Activated naive CD8-positive, alpha-beta T cell treated with anti-CD3 and anti-CD28 coated beads for 36 hours (primary cell): ENCODE measurements at places on chromosomes 5 and 9.
A peak's percentile ranks its signal among the peaks of the same experiment; 100 is the strongest.

DNA sequence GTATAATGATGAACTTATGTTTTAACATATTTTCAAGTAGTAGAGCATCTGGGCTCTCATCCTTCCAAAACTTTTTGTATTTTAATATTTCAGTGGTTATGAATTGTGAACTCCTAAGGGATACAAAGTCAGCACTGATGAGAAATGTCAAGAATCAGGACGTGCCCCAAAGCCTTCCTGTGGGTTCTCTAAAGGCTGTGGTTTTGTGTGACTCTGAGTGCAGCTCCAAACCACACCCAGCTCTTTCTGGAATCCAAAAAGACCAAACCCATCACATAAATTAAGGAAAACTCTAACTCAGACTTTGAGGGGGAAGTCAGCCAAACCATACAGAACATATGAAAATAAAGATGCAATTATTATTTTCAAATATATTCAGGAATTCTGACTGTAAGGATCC lies 40.8 kb upstream of the SMU1 start:
- H3K27ac ChIP-seq: peak overlapping the region; percentile 20
- H3K4me1 ChIP-seq: peaks cover 17% of the 10 kb centered on the region
- peaks cover 24% of the 10 kb centered on the region for H3K36me3 ChIP-seq
- no peak for DNase-seq

- DNase-seq: no peak
- H3K27me3 ChIP-seq: peaks cover 37% of the 10 kb centered on the region
- no peak overlapping the region for H3K27ac ChIP-seq
- H3K4me3 ChIP-seq: no peak overlapping the region
- H3K36me3 ChIP-seq: peaks cover 5% of the 10 kb centered on the region
- H3K4me1 ChIP-seq: no peaks in the 10 kb centered on the region
These were observed 367 bp downstream of the PCDHB4 start for GRCh38 chr5:141121985-141122384.

DNA sequence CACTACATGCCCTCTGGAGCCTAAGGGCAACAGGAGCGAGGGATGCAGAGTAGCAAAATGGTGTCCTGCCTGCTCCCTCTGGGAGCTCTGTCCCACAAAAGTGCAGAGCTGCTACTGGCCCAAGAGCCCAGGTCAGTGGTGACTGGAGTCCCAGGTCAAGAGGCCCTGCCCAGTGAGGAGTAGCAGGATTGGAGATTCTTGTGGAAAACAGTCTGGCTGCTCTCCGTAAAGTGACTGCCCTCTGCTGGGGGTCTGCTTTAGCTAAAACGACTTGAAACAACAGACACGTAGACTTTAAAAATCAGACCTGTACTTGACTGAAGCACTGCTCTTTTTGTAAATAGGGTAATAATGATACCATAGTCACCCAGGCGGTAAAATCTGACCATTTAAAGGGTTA lies 917.0 kb downstream of the MAT2B start:
- H3K27ac ChIP-seq: no peak overlapping the region
- no peaks in the 10 kb centered on the region for H3K36me3 ChIP-seq
- no peaks in the 10 kb centered on the region for H3K4me1 ChIP-seq
- no peak overlapping the region for H3K4me3 ChIP-seq
- no peaks in the 10 kb centered on the region for H3K27me3 ChIP-seq

DNA sequence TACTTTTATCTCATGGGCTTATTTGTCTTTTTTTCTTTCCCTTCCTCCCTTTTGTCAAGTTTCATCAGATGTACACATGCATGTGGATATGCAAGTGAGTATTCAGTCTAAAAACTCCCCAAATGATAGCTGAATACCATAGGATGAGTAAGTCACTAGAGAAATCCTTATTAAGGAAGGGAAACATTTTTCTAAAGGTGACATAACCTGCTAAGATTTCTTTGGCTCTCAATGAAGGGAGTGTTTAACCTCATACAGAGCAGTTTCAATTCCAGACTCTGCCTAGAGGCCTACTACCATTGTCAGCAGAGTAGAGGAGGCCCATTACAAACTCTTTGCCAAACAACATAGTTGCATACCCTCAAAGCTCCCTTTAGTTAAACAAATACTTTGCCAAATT lies 192.4 kb downstream of the ARHGEF28 start:
- no peaks in the 10 kb centered on the region for H3K4me1 ChIP-seq
- DNase-seq: no peak
- H3K27ac ChIP-seq: no peak overlapping the region
- H3K4me3 ChIP-seq: no peak overlapping the region
- no peaks in the 10 kb centered on the region for H3K36me3 ChIP-seq

- H3K4me1 ChIP-seq: no peaks in the 10 kb centered on the region
- no peak for DNase-seq
- H3K4me3 ChIP-seq: no peak overlapping the region
- no peak overlapping the region for H3K27ac ChIP-seq
- no peaks in the 10 kb centered on the region for H3K36me3 ChIP-seq
- peaks cover 23% of the 10 kb centered on the region for H3K27me3 ChIP-seq
These were observed 10.3 kb upstream of the RANBP3L start for GRCh38 chr5:36311956-36312355.

DNA sequence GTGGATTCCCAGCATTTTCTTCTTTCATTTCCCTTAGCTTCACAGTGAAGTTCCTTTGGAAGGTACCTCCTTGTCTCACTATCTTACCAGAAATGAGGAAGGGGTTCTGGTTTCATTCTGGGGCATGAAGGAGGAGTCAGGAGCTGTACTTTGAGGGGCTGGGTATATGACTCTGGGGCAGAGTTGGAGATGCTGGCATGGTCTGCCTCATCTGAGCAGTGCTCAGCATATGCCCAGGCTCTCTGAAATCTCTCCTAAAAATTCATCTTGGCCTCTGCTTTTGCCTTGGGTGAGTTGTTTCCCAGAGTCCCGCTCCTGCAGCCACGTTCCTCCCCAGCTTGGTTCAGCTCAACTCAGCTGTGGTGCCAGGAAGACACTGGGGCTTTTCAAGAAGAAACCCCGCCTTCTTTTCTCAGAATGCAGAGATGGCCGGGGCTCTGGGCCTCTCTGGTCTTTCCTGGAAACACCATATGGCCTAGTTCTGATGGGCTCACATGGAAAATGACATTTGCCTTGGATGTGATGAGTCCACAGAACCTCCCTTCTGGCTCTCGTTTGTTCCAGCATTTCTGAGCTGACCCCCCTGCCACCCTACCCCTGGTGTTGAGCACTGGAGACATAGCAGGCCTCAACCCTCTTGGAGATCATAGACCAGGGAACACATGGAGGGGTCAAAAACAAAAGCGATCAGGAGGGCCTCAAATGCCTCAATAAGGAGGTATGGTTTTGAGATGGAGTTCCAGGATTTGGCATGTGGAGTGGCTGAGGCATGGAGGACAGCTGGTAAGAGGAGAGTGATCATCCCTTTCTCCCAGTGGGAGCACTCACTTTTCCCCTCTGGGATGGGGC lies 12.0 kb upstream of the TGFBR1 start:
- H3K36me3 ChIP-seq: peaks cover 3% of the 10 kb centered on the region
- peaks cover 4% of the 10 kb centered on the region for H3K27me3 ChIP-seq
- peak overlapping the region; percentile 95 for H3K27ac ChIP-seq
- H3K4me1 ChIP-seq: peaks cover 24% of the 10 kb centered on the region

DNA sequence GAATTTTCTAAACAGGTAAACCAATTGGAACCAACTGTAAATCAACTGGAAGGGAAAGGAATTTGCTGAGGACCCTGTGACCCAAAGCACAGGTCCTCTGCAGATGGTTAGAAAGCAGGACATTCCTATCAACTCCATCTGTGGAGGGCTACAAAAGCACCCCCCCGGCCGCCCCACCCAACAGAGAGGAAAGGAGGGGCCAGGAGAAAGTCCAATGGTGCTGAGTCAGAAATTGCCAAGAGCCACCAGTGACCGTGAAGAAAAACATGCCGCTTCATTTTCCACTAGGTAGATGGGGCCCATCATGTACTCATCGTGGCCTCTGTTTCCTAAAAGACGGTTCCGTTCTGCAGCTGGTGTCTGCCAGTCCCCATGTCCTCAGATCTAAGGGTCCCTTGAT lies 66.3 kb downstream of the RAPGEF1 start:
- no peak overlapping the region for H3K4me3 ChIP-seq
- no peaks in the 10 kb centered on the region for H3K27me3 ChIP-seq
- DNase-seq: no peak
- peaks cover 80% of the 10 kb centered on the region for H3K4me1 ChIP-seq

DNA sequence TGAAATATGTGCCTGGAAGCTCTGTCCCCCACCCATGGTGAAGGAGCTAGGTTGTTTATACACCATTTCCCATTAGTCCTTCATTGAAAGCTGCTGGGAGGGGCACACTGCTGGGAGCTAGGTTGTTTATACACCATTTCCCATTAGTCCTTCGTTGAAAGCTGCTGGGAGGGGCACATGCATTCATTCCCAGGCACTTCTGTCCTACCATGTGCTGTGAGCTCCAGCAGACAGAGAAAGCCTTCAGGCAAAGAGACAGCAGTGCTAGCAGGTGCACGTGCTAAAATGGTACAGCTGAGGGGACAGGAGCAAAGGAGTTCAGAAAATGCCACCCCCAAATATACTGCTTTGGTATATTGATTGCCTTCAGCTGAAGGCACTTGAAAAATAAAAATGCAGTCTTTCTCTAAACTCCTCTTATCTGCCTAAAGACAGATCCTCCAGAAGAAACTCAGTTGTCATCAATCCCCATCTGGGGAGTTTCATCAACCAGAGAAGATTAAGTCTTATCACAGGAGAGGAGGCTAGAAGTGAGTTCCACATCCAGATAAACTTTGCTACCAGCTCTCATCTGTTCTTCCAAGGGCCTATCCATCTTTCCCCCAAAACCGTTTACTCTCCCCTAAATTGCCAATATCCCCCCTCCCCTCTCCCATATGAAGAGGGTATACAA lies 27.7 kb upstream of the DAPK1 start:
- H3K4me1 ChIP-seq: peaks cover under 1% of the 10 kb centered on the region
- DNase-seq: no peak
- H3K27ac ChIP-seq: no peak overlapping the region
- no peak overlapping the region for H3K4me3 ChIP-seq
- no peaks in the 10 kb centered on the region for H3K36me3 ChIP-seq

DNA sequence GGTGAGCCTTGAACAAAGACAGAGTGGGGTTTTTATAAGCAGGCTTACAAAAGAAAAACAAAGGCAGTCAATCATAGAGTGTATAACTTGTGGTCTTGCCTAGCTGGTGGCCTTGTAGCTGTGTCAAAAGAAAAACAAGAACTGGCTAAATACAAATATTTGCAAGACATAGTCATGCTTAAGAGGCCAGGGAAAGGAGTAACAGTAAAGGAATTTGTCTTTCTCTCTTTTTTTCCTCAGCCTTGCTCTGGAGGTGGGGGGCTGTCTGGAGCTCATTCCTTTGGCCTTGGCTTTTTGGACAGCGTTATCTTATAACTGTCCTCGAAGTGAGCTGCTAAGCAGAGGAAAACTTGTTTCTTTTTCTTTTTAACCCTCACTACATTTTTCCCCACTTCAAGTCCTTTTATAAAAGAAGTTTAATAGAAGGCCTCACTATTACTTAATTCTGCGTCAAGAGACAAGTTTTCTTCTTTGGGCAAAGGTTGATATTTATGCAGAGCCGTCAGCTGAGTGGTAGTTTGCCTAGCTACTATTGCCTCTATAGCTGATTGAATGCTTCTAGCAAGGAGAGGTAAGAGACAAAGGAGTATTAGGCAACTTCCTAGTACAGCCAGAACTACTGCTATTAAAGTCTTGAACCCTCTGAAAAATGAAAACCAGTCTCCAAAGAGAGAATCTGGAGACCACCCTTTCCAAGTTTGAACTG lies 14.3 kb downstream of the CEL start:
- H3K4me3 ChIP-seq: no peak overlapping the region
- H3K4me1 ChIP-seq: no peaks in the 10 kb centered on the region
- H3K36me3 ChIP-seq: peaks cover 1% of the 10 kb centered on the region

DNA sequence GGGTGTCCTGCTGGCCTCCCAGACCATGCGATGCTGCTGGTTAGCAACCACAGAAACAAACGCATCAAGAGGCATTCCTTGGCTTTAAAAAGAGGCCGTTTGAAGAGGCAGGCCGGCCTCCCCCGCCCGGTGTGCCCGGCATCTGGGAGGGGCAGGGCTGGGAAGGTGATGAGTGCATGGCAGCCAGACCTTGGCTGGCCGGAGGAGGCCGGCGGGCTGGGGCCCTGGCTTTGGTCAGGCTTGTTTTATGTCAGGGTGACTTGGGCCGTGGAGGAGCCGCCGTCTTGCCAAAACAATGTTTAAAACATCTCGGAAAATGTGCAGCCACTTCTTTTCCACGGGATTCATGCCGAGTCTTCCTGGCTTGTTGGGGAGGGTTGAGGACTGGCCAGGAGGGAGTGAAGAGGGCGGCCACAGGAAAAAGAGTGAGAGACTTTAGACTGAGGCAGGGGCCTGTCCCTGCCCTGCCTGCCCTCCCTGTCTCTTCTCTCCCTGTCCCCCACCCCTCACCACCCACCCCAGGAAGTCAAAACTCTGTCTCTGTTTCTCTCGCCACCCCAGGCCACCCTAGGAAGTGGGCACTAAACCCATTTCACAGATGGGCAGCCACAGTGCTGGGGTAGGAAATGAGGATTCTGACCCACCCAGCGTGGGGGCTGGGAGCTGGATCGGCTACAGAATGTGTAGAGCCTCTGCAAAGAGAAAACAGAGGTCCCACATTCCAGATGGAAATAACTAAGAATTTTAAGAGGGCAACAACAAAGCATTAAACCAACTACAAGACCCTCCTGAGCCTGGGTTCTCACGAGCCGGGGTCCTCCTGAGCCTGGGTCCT lies 143.0 kb downstream of the RXRA start:
- H3K36me3 ChIP-seq: no peaks in the 10 kb centered on the region
- no peaks in the 10 kb centered on the region for H3K27me3 ChIP-seq
- H3K4me1 ChIP-seq: no peaks in the 10 kb centered on the region
- H3K27ac ChIP-seq: no peak overlapping the region

- no peak overlapping the region for H3K4me3 ChIP-seq
- no peaks in the 10 kb centered on the region for H3K4me1 ChIP-seq
- H3K27me3 ChIP-seq: no peaks in the 10 kb centered on the region
- H3K27ac ChIP-seq: no peak overlapping the region
These were observed 22.5 kb downstream of the ZNF462 start for GRCh38 chr9:106885451-106885850.

DNA sequence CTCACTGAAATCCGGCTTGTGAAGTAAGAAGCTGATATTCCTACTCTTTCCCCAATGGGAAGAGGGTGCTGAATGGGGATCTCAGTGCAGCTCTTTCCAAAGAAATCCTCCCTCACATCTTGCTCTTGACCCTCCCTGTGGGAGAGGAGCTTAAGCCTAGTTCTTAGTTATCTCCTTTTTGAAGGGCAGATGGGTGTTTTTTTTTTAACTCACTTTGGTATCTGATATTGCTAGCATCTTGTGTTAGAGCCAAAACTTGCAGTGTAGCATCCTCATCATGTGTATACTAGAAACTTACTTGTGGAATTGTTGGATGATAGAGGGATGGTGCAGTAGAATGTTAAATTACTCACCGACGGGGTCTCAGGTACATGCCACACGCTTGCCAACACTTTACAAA lies 90.2 kb downstream of the F2RL2 start:
- no peak overlapping the region for H3K27ac ChIP-seq
- H3K36me3 ChIP-seq: peaks cover 12% of the 10 kb centered on the region
- no peaks in the 10 kb centered on the region for H3K27me3 ChIP-seq
- DNase-seq: no peak
- H3K4me3 ChIP-seq: no peak overlapping the region
